ENCODE measurements at places on chromosomes 6 and 20. TPM values are rescaled to one million over a fixed set of nuclear protein-coding genes. Genes with fewer than 3 reads are reported as not detected.

Gene KHDC1L
- total RNA-seq = not detected

DNA sequence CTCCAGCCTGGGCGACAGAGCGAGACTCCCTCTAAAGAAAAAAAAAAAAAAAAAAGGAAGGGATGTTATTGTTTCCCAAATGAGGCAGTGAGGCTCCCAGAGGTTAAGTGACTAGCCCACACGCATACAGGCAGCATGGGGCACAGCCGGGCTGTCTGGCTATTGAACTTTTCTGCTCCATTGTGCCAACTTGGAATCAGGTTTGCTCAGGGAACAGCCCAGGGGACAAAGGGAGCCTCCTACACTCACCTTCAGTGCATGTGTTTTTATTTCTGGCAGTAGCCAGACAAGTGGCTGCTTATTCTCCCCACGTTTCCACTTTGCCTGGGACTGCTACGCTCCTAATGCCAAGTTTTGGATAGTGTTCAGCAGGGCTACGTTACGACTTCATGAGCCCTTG lies 10.7 kb downstream of the ETV7 start:
- no peak for DNase-seq

DNA sequence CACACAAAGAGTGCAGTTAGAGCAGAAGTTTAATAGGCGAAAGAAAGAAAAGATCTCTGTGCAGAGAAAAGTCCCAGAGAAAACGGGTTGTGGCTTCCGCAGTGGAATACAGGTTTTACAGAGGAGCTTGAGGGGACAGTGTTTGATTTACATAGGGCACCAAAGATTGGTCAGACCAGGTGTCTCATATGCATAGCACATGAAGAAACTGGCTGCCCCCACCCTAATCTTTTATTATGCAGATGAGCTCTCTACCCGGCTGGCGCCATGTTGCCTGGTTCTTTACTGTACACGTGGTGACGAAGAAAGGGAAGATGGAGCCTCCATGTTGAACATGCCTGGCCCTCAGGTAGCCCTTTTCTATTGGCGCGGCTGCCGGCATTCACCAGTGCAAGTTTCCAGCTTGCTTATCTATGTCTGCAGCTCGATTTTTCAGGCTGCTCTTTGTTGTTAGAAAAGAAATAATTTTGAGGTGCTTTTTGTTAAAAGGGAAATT lies 47.4 kb downstream of the SLC35B3 start:
- DNase-seq = no peak

DNA sequence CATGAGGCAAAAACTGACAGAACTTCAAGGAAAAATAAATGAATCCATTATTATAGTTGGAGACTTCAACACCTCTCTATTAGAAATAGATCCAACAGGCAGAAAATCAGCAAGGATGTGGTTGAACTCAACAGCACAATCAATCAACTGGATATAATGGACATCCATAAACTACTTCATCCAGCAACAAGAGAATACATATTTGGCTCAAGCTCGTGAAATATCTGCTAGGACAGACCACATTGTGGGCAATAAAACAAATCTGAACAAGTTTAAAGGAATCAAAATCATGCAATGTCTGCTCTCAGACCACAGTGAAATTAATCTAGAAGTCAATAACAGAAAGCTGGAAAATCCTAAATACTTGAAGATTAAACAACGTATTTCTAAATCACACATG lies 362.6 kb downstream of the CD109 start:
- no peak for DNase-seq

Gene SYCP2
- 2.4 TPM for total RNA-seq

Data from CD8-positive, alpha-beta T cell (primary cell).